ENCODE measurements at places on chromosomes 2 and 18.

DNA sequence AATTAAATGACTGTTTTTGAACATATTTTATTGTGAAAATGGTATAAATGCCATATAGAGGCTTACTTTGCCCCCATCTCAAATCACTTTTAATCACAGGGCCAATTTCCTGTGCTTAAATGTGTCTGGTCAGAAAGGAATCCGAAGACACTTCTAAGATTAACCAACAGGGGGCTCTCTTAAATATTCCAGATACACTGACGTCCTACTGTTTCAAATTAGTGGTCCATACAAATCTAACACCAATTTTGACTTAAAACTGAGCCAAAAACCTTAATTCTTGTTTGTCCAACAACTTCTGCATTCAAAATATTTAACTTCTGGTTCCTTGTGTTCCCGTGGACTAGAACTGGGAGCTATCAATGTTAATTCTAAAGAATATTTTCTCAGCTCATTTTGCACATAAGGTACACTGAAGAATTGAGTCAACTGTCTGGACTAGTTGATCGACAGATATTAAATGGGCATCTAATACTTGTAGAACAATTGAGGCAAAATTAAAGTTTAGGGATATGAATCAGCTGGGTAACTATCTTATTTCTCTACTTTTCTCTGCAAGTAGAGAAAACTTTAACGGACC, 557.5 kb downstream of the ARHGAP15 start:
- no peak for DNase-seq

DNA sequence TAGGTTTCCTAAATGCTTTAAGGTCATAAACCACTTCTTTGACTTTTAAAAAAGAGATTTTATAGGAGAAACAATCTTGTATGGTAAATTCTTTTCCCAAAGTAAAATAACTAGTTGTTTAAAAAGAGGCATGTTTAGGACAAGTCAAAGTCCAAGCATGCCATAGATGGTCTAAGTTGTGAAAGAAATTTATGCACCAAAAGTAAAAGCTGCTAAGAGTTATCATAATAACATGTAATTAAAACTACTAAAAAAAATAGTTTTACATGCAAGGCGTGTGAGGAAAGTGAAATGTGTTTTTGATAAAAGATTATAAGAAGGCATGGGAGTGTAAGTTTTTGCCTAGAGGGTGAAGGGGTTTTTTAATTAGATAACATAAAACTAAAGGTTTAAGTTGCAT, 22.5 kb downstream of the FAM210A start:
- no peak for DNase-seq

GRCh38 chr2:3692375-3692774, 11.0 kb upstream of the DCDC2C start:
- no peak for DNase-seq

GRCh38 chr2:8472545-8473323, 209.1 kb upstream of the ID2 start:
- DNase-seq, result no peak

DNA sequence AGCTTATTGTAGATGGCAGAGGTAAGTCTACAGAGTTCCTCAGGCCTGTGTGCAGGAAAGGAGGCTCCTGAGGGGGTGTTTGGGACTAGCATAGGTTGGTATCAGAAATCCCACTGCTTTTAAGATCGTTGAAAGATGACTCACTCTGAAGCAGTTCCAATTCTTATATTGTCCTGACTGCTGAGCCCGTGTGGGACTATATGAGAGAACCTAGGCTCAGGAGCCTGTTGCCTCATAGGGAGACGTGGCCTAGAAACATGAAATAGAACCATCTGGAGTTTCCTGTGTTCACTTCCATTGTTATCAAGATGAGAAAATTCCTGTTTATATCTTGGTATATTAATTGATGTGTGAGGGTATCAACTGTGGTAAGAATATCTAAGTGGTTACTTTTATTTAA, 5.7 kb downstream of the CCT7 start:
- DNase-seq, result no peak

DNA sequence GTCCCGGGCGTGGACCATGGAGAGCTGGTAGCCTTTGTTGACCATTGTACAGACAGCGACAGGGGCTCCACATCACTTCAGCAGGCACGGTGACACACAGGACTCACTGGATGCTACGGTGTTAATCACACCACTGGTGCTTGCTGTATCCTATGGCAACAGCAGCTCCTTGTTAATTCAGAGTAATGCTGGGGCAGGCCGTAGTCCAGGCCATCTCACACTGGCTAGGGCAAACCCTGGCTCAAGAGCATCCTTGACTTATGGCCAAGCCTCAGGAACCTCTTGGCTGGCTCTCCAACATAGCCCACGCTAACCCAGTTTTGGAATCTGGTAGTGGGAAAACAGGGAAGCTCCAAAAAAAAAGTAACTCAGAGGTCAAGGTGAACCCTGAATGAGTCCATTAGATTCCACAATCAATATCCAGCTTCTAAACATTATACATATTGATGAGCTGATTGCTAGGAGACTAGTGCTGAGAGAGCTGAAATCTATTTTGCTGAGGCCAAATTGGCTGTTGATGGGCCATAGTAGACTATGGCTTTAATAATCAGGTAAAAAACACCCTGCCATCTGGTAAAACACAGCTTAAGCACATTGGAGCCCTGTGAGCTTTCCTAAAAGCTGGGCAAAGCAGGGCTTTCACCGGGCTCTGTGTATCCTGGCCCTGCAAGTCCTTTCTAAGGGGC, 253.6 kb downstream of the PRKCE start:
- no peak for DNase-seq

- no peak for DNase-seq
These were observed 234.4 kb upstream of the FIGN start for GRCh38 chr2:163970058-163970813.

DNA sequence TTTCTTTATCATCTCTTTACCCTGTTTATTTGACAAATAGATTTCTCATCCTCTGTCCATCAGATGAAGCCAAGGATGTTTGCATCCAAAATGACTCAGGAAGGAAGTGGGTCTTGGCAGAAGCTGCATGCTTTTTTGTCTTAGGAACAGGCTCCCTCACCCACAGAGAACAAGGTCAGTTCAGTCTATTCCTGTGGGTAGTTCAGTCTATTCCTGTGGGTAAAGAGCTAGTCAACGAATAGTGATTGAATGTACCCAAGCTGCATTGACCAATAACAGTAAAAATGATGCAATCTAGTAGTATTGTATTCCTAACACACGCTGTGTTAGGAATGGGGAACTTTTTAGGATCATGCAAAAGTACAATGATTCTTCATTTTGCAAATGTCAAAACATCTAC, 290.8 kb upstream of the TANK start:
- no peak for DNase-seq

- no peak for DNase-seq
These were observed 48.8 kb upstream of the IHH start for GRCh38 chr2:219109471-219109870.

DNA sequence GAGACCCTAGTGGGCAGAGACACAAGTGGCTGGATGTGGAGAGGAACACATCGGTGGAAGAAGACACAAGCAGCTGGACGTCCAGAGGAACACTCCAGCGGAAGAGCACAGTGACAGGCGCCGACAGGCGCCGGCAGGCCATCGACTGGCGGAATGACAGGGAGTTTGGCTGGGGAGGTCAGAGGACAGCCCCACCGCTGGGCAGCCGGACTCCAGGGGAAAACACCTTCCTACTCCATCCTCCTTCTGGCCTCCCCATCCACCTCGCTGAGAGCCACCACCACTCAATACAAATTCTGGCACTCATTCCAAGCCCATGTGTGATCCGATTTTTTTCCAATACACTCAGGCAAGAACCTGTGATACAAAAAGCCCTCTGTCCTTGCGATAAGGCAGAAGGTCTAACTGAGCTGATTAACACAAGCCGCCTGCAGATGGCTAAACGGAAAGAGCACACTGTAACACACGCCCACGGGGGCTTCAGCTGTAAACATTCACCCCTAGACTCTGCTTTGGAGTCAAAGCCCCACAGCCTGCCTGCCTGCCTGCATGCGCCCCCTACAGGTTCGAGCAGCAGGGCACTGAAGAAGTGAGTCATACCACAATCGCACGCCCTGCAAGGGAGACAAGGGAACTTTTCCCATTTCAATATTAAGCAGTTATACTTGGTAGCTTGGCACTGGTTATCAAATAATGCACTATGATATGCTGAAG, 50.2 kb upstream of the LRP1B start:
- no peak for DNase-seq

- no peak for DNase-seq
These were observed 104.8 kb upstream of the CYP1B1 start for GRCh38 chr2:38180754-38181153.
